Stimulated activated CD8-positive, alpha-beta memory T cell treated with anti-CD3 and anti-CD28 coated beads, Interleukin-7, amount 100 ng/mL, for 4 hours (primary cell): ENCODE measurements at places on chromosomes 16 and 17.

DNA sequence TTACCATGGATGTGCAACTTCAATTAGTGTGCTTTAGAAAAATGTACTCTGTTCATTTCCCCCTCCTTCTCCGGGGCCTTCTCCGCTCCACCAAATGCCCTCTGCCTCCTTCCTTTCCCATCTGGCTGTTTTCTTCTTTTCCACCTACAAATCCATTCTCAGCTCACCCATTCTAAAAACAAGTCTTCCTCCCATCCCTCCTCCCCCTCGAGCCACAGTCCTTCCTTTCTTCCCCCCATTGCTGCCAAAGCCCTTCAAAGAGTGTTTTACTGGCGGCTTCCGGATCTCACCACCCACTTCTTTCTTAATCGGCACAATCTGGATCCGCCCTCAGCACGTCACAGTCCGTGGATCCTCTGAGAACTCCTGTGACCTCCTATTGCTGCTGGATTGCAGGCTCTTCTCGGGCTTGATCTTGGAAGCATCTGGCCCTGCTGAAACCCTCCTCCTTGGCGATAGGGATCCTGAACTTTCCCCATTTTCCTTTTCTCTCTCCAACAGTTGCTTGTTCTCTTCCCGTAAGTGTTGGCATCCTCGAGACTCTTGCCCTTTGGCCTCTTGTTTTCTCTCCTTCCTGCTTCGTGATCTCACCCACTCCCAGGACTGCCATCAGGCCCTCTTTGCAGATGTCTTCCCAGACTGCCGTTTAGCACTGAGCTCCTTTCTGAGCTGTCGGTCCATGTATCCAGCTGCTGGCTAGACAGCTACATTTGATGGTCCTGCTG, 36.0 kb upstream of the FBXO47 start:
- DNase-seq, result peak; percentile 8

DNA sequence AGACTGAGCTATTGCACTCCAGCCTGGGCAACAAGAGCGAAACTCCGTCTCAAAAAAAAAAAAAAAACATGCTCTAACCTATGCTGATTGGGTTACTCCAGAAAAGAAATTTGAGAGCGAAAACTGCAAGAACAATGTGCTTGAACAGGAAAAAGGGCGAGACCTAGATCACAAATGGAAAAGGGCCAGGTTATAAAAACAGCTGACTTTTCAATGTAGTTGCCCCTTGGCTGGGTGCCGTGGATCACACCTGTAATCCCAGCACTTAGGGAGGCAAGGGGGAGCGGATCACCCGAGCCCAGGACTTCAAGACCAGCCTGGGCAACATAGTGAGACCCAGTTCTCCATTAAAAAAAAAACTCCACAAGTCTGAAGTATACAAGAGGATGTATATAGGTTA, 48.8 kb downstream of the MRM3 start:
- DNase-seq, result no peak

DNA sequence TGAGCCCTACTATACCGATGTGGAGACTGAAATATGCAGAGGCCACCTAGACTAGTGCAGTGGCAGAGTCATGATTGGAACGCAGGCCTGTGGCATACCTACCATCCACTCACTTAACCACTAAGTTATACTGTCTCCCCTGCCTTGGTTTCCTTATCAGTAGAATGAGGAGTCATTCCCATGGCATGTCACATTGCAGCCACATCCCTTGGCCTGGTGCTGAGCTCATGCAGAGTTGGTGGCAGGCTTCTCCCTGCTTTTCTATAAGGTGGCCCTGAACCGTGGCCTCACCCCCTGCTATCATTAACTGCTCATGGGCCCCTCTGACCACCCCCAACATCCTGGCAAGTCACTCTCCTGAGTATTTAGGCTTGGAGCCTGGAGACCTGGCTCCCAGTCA, 212.5 kb downstream of the KATNIP start:
- no peak for DNase-seq

- DNase-seq, result no peak
Measured at GRCh38 chr16:11542069-11542744, 44.5 kb downstream of the LITAF start.

GRCh38 chr17:27797390-27798091, 2.8 kb downstream of the NOS2 start:
- DNase-seq, result no peak

GRCh38 chr17:28545787-28546415, 6.5 kb downstream of the UNC119 start:
- DNase-seq, result no peak
